Naive thymus-derived CD8-positive, alpha-beta T cell (primary cell): ENCODE measurements at places on chromosomes 3 and 15. TPM values are rescaled to one million over a fixed set of nuclear protein-coding genes. Genes with fewer than 3 reads are reported as not detected.

DNA sequence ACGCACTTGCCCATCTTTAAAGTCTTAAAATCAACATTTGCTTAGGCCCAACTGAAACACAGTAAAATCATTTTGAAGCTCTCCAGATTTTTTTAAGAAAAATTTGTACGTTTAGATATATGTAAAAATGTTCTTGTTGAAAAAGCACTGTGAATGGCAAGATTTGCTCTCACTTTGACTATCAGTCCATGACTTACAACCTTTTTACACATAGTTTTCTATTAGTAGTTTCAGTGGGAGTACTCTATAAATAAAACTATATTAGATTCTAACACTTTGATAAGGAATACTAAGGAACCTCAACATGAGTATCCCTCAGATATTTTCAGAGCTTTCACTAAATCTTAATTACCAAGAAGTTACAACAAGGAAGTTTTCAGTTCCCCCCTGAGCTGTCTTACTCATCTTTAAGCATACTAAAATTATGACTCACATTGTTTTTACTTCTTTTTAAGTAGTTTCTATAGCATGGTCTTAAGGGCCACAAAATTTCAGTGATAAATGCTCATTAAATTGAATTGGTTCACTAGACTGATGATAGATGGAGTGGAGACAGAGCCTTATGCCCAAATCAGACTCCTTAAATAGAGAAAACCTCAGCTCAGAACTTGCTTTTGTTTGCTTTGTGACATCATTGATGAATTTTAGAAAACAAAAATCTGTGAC is 31.6 kb upstream of the RAP2B start:
- H3K4me3 ChIP-seq: no peak overlapping the region
- H3K36me3 ChIP-seq: no peaks in the 10 kb centered on the region
- H3K27me3 ChIP-seq: no peaks in the 10 kb centered on the region

DNA sequence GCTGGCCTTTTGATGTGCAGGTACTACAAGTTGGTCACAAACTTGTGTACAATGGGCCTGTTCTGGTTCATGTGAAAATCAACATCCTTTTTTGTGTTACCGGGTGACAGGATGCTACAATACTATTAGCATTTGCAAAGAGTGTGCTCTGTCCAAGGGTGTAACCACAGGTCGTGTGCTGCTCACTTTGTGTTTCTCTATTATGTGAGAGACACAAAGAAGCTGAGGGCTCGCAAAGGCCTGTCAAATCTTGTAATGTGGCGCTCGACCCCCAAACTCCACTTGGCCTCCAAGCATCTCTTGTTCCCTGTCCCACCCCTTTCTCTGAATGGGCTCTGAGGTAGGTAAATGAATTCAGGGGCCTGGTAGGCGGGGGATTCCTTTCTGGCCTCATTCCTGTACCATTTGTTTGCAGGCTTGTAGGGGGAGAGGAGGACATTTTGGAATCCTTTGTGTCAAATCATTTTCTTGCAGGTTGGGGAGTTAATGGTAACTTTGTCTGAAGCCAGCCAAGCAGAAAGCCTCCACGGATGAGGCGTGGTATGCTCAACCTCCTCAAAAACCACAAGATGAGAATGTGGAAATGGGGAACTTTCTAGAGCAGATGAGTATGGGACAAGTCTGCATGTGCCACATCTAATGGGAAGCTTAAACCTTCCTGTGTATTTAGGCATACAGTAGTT is 109.1 kb downstream of the OPA1 start:
- peaks cover 30% of the 10 kb centered on the region for H3K36me3 ChIP-seq
- no peak for DNase-seq
- H3K27ac ChIP-seq: no peak overlapping the region
- no peak overlapping the region for H3K4me3 ChIP-seq

- peaks cover 2% of the 10 kb centered on the region for H3K4me1 ChIP-seq
- H3K27me3 ChIP-seq: peaks cover 11% of the 10 kb centered on the region
- H3K27ac ChIP-seq: no peak overlapping the region
- no peaks in the 10 kb centered on the region for H3K36me3 ChIP-seq
- no peak overlapping the region for H3K4me3 ChIP-seq
Observed at GRCh38 chr15:91752081-91752785, 101.3 kb upstream of the SLCO3A1 start.

DNA sequence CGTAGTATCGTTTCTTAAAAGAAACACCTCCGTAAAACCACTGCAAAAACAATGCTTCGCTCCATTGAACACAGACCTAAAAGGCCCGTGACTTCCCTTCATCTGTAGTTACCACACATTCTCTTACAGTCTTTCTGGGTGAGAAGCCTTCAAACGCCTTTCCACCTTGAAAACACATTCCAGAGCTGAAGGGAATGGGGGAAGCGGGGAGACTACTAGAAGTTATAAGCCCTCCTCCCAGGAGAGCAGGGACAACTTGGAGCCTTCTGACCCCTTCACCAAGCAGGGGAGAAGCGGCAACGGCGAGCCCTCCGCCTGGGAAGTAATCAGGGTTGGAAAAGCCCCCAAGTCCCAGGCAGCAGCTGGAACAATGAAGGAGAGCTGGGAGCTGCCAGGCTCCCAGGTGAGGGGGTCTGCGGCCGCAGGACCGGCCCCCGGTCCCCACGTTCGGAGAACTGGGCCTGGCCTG is 461 bp downstream of the SECISBP2L start:
- H3K27ac ChIP-seq: peak overlapping the region; percentile 87
- peaks cover 14% of the 10 kb centered on the region for H3K4me1 ChIP-seq
- no peaks in the 10 kb centered on the region for H3K27me3 ChIP-seq
- no peaks in the 10 kb centered on the region for H3K36me3 ChIP-seq
- DNase-seq: no peak
- H3K4me3 ChIP-seq: peak overlapping the region; percentile 97

DNA sequence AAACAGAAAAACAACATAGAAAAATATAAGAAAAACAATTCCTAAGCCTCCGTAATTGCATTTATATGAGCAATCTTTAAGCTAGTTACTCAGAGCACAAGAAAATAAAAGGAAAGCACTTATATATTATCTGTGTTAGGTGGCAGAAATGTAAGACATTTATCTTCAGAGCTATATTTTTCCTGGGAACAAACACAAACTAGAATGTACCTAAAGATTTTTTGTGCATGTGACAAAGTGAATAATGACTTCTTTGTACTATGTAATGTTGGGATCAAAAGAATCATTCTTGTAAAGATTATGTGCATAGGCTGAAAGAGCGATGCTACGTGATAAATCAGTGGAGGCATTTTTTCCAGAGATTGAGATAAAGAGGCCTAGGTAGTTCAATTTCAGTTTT is 111.3 kb upstream of the GMNC start:
- no peaks in the 10 kb centered on the region for H3K36me3 ChIP-seq
- no peak for DNase-seq
- no peaks in the 10 kb centered on the region for H3K4me1 ChIP-seq
- no peak overlapping the region for H3K4me3 ChIP-seq
- no peaks in the 10 kb centered on the region for H3K27me3 ChIP-seq
- no peak overlapping the region for H3K27ac ChIP-seq

GRCh38 chr3:28316226-28316625 is 32.3 kb upstream of the ZCWPW2 start:
- H3K27ac ChIP-seq: no peak overlapping the region
- no peak overlapping the region for H3K4me3 ChIP-seq
- H3K27me3 ChIP-seq: no peaks in the 10 kb centered on the region
- no peak for DNase-seq
- H3K36me3 ChIP-seq: no peaks in the 10 kb centered on the region

GRCh38 chr15:66880380-66881155 is 178.5 kb downstream of the SMAD6 start:
- no peaks in the 10 kb centered on the region for H3K36me3 ChIP-seq
- DNase-seq: no peak
- no peak overlapping the region for H3K4me3 ChIP-seq

DNA sequence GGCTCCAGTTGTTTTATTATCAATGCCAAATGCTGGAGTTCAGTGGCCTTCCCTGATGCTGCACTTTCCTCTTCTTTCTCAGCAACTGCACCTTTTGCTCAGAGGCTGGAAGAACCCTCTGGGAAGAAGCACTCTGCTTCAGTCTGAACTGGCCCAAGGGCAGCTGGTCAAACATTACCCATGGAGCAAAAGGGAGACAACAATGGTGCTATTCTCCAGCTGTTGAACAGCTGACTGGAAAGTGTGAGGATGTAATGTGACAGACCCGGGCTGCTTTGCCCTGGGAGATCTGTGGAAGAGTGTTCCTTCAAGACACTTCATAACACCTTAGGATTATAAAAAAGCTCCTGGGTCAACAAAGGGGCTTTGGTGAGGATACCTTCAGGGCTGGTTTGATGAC is 84.9 kb downstream of the EPHB1 start:
- no peaks in the 10 kb centered on the region for H3K36me3 ChIP-seq
- H3K27me3 ChIP-seq: no peaks in the 10 kb centered on the region
- no peaks in the 10 kb centered on the region for H3K4me1 ChIP-seq
- no peak for DNase-seq
- no peak overlapping the region for H3K4me3 ChIP-seq

Gene SYNPR
- total RNA-seq: not detected

GRCh38 chr3:147159141-147159540 is 247.2 kb downstream of the ZIC4 start:
- H3K4me3 ChIP-seq: no peak overlapping the region
- H3K36me3 ChIP-seq: no peaks in the 10 kb centered on the region
- H3K27ac ChIP-seq: no peak overlapping the region
- no peak for DNase-seq

DNA sequence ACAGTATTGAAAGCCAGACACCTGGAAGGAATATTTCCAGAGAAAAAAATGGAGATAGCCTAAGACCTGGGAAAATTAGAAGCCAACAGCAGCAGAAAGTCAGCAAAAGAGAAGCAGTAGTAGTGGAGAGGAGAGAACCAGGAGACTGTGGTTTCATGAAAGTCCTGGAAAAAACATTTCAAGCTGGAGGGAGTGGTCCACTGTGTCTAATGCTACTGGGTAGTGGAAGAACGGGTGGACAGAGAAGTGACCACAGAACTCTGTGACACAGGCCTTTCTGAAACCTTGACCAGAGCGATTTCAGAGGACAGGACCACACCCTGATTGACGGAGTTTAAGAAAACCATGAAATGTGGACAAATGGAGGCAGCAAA is 15.3 kb upstream of the SH3BP5 start:
- H3K4me1 ChIP-seq: peaks cover 22% of the 10 kb centered on the region
- no peak for DNase-seq
- peak overlapping the region; percentile 66 for H3K4me3 ChIP-seq
- H3K27me3 ChIP-seq: no peaks in the 10 kb centered on the region

Gene VEPH1
- not detected for total RNA-seq

- H3K4me3 ChIP-seq: no peak overlapping the region
- no peak overlapping the region for H3K27ac ChIP-seq
- no peaks in the 10 kb centered on the region for H3K27me3 ChIP-seq
- no peak for DNase-seq
- H3K36me3 ChIP-seq: no peaks in the 10 kb centered on the region
- H3K4me1 ChIP-seq: no peaks in the 10 kb centered on the region
Observed at GRCh38 chr3:104750581-104750980, 616.1 kb upstream of the ALCAM start.

Gene NR2E3
- total RNA-seq: not detected

GRCh38 chr3:171407759-171408158 is 52.4 kb downstream of the TNIK start:
- peaks cover 14% of the 10 kb centered on the region for H3K36me3 ChIP-seq
- no peak overlapping the region for H3K4me3 ChIP-seq
- DNase-seq: no peak
- H3K4me1 ChIP-seq: peaks cover 73% of the 10 kb centered on the region
- H3K27me3 ChIP-seq: no peaks in the 10 kb centered on the region
- no peak overlapping the region for H3K27ac ChIP-seq

DNA sequence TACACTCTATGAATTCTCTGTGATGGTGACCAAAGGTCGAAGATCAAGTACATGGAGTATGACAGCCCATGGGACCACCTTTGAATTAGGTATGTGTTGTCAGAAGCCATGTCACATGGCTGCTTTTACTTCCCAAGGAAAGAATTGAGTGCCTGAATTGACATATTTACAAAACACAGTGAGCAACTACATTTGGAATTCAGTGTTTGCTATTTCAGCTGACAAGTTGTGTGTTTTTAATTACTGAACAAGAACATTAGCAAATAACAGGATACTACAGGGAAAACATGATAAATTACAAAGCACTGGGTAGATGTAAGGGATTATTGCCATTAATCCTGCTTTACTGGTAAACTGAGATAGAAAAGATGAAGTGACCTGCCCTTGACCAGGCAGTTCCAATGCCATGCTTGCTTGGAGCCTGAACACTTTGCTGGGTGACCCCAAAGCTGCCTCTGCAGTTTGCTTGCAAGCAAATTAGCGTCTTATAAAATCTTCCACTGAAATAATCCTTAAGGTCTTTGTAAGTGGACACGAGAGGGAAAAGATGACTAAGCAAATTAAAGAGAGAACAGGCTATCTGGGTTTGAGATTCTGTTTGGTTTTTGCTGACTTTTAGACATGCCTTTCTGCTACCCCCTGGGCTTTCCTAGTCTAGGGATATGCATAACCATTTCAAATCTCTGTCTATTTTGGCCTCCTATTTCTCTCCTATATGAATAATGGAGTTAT is 98.2 kb downstream of the HCN4 start:
- no peaks in the 10 kb centered on the region for H3K36me3 ChIP-seq
- H3K4me3 ChIP-seq: no peak overlapping the region

GRCh38 chr3:29057326-29057725 is 223.5 kb upstream of the RBMS3 start:
- no peak overlapping the region for H3K27ac ChIP-seq
- DNase-seq: no peak
- H3K4me3 ChIP-seq: no peak overlapping the region
- H3K36me3 ChIP-seq: no peaks in the 10 kb centered on the region
- H3K27me3 ChIP-seq: no peaks in the 10 kb centered on the region
- no peaks in the 10 kb centered on the region for H3K4me1 ChIP-seq
